ENCODE measurements at places on chromosomes 16 and 17.
A peak's percentile ranks its signal among the peaks of the same experiment; 100 is the strongest.

DNA sequence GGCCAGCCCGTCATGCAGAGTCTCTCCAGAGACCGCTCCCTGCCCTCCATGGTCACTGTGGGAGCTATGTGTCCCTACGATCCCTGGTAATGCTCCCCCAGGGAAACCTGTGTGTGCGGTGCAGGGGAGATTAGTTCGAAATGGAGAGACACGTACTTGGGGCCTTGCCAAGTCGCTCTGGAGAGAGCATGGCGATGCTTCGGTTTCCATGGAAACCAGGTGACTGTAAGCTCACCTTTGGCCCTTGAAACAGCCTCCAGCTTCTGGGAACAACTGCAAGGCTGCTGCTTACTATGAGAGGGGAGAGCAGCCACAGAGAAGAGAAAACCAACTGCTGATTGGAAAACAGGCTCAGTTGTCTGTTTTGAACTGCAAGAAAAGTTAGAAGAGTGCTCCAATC lies 879.7 kb upstream of the EEF2KMT start:
- no peak for DNase-seq

GRCh38 chr17:7716901-7717755 lies at the start of gene DNAH2:
TSS of gene DNAH2 (plus strand) at chr17:7717744. CDS start at chr17:7719735, 1,991 bp downstream.
- peak; percentile 21 for DNase-seq

- no peak for DNase-seq
These were observed 11.2 kb downstream of the CHD9NB start for GRCh38 chr16:53041320-53042051.

DNA sequence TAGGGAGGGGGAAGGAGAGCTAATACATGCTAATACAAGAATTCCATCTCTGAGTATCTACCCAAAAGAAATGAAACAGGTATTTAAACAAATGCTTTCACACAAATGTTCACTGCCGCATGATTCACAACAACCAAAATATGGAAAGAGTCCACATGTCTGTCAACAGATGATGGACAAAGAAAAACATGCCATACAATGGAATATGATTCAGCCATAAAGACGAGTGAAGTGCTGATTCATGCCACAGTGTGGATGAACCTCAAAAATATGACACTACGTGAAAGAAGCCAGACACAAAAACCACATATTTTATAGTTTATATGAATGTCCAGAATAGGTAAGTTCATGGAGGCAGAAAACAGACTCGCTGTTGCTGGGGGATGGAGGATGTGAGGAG lies 321.4 kb downstream of the FOXL1 start:
- no peak for DNase-seq

DNA sequence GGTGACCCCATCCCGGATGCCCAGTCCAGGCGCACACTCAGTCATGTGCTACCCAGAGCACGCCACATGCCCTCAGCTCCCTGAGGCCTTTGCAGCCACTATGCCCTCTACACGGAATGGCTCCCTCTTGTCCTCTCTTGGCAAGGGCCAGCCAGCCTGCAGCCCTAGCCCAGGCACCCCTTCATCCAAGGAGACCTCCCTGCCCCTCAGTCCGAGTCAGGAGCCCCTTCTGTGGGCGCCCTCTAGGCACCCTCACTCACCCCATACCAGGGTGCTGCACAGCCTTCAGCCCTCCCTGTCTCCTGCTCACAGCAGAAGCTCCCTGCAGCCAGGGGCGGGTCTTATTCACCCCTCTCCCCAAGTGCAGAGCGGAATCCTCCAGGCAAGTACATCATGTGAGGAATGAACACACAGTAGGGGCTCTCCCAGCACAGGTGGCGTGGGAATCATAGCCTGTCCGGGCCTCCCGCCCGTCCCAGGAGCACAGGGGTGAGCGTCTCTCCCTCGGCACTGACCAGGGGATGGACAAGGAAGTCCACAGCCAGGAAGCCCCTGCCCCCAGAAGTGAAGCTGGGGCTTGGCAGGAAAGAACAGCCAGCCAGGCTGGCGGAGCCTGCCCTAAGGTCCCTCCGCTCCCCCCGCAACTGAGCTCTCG lies 186.9 kb downstream of the RBFOX3 start:
- DNase-seq: no peak

DNA sequence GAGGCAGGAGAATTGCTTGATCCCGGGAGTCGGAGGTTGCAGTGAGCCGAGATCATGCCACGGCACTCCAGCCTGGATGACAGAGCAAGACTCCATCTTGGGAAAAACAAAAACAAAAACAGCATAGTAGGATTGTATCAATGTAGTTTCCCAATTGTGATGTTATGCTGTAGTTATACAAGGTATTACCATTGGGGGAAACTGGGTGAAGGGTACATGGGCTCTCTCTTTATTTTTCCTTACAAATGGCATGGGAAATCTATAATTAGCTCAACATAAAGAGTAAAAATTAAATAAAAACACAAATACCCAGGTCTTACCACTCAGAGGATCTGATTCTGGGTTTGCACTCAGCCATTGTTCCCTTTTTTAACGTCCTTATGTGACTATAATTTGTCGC lies 107.9 kb downstream of the KATNIP start:
- DNase-seq: no peak

DNA sequence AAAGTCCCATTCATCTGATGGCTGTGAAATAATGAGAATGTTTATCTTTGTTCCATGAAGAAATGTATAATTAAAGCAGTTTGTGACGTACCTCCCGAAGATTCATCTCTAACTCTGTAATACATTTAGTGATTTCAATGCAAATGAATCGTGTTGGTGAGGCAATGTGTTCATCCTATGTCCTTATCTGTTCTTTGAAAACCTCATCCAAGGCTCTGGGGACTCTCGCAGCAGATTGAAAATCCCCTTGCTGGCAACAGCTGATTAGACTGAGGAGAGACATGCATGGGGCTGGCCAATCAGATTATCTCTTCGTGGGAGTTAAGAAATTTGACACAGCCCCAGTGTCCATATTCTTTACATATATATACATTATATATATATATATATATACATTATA lies 1095.4 kb upstream of the EEF2KMT start:
- DNase-seq: no peak

GRCh38 chr17:2521257-2521656 lies 9.6 kb upstream of the METTL16 start:
- no peak for DNase-seq

- DNase-seq: no peak
These were observed 485.5 kb downstream of the WWOX start for GRCh38 chr16:78584991-78585390.

GRCh38 chr17:11637796-11638195 lies 39.5 kb downstream of the DNAH9 start:
- DNase-seq: no peak

DNA sequence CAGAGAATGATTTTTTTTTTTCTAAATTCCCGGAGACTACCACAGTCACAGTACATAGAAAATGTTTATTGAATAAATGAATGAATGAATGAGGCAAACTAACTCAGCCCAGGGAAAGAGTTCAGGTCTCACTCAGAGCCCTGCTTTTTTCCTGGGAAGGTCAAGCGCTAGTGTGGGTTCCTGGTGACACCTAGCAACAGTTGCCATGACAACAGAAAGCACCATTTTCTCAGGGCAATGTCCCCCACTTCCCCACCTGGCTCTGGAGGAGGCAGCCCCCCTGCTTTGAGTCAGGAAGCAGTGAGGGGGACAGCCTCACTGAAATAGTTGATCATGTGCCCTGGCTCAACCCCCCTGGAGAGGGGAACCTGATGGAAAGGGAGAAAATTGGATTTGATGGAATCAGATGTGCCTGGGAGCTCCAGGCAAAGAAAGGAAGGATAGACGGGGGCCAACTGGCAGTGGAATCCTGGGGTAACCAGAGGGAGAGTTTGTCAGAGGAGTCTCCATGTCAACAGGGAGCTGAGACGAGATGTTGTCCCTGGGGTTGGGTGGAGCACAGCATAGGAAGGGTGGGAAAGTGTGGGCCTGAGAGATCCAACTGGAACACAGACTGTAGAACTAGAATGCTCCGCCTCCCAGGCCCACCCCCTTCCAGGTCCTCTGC lies 242.2 kb upstream of the CCL2 start:
- no peak for DNase-seq

- DNase-seq: no peak
These were observed 102.9 kb downstream of the ABCC12 start for GRCh38 chr16:48052731-48053417.
